ENCODE measurements at places on chromosomes 7 and 10.

GRCh38 chr7:369476-370258 is 79.7 kb downstream of the FOXL3 start:
- no peak for DNase-seq

DNA sequence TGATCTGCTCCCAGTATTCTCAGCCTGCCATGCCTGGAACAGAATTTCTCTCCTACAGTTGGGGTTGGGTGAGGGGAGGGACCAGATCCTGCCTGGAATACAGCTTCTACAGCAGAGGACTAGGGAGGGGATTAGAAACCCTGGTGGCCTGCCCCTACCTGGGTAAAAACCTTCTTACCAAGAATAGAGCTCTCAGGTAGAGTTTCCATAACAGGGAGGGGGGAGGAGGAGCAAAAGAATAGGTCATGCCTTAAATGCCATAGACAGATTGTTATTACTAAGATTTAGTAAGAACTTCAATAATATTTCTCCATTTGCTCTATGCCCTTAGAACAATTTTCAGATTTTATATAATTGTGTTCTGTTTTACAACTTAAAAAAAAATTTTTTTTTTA is 33.5 kb upstream of the TSPAN33 start:
- DNase-seq, result no peak

GRCh38 chr7:80646083-80646865 is 7.8 kb downstream of the CD36 start:
- no peak for DNase-seq

DNA sequence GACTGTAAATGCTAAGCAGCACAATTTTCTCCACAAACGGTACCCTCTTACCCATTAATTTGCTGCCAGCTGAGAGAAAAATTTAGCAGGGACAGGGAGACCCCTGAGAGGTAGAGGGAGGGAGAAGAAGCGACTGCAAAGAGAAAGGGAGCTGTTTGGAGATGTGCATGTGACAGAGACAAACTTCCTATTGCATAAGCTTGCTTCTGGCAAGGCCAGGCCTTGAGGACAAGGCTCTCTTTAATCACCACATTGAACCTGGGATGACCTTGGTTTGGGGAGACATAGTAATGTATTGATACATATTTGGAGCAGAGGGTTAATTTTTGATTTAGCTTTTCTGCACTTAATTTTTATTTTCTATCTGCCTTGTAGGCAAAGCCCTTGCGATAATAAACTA is 31.1 kb upstream of the HIBADH start:
- DNase-seq, result no peak

GRCh38 chr10:51233337-51234100 is 159.2 kb downstream of the PRKG1 start:
- DNase-seq, result no peak

GRCh38 chr7:40331915-40332314 is 197.1 kb downstream of the SUGCT start:
- DNase-seq, result no peak

DNA sequence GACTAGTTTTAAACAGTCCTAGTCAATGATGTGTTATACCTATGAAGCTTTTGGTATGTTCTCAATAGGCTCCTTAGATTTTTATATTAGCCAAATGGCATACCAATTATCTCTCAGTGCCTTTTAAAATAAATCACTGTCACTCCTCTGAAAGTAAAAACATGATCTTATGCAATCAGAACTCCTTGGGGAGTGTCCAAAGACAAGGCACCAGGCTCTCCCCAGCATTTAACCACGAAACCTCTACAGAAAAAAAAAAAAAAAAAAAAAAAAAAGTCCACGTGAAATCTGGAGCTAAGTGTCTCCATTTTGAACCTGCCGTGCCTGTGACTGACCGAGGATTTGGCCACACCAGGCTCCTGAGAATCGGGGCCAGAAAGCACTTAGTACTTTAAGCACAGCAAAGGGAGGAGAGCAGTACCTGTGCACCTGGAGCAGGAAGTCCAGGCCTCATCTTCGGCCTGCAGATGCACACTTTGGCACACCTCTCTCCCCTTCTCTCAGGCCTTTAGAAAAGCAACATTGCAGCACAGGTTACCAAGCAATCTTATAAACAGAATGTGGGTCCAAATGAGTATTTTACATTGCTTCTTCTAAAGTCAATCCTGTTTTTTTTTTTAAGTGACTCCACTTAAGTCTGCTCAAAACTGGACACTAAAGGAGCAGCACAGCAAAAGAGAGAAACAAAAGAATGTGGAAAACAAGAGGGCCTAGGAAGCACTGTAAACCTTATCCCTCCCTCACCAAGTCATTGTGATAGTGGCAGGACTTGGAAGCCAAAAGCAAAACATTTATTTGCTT is 1.5 kb downstream of the FAM13C start:
- DNase-seq, result no peak

DNA sequence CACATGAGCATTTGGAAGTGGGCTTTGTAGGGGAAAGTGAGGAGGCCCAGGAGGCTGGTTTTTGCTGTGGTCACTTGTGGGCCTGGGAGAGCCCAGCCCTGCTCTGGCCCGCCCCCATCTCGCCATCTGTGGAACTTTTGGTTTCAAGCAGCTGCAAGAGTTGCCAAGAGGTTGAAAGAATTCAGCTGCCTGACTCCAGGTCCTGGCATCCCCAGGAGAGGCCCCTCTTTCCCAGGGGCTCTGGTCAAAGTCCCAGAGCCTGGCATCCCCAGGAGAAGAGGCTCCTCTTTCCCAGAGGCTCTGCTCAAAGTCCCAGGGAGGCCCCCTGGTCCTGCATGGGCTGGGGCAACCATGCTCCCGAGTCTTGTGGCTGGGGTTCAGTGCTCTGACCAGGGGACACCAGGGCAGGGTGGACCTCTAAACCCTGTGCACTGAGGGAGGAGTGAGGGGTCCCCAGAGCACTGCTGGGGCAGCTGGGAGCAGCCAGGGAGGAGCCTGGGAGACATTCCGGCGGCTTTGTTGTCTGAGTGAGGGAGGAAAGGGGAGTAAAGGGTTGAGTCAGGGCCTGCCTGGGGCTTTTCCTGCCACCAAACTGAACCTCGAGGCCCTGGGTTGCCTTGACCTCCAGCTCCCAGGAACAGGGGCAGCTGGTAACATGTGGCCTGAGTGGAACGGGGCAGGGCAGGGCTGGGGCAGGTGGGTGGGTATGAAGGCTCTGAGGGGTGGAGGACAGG is 27.7 kb upstream of the CSGALNACT2 start:
- DNase-seq, result no peak

DNA sequence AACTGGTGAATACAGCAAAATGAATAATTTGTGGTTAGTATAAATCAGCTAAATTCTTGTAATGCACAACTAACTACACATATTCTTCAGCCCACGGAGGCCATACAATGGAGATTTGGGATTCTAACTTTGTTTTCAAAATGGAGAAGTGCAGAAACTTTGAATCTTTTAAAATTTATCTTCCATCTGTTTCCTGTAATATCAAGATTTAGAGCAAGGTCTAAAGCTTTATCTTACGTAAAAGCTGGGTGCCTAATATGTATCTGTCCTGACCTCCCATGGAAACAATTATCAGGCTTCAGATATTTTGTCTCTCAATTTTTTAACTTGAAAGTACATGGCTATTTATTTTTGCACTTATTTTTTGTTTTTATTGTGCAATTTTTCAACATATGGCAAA is 5.0 kb upstream of the AHR start:
- DNase-seq, result no peak

DNA sequence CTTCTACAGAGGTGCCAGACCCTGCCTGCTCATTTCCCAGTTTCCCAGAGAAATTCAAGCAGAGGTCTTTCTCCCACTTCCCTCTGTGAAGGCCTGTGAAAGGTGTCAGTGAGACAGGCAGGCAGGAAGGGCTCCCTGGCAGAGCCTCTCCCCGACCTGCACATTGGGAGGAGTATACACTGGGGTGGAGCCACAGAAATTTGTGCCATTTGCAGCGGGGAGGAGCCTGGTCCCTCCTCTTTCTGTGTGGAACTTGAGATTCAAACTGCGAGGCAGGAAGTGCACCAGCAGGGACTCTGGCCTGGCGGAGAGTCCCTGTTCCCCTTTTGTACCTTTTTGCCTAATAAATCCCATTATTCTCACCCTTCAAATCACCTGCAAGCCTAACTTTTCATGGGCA is 54.6 kb upstream of the OPN4 start:
- DNase-seq, result no peak

DNA sequence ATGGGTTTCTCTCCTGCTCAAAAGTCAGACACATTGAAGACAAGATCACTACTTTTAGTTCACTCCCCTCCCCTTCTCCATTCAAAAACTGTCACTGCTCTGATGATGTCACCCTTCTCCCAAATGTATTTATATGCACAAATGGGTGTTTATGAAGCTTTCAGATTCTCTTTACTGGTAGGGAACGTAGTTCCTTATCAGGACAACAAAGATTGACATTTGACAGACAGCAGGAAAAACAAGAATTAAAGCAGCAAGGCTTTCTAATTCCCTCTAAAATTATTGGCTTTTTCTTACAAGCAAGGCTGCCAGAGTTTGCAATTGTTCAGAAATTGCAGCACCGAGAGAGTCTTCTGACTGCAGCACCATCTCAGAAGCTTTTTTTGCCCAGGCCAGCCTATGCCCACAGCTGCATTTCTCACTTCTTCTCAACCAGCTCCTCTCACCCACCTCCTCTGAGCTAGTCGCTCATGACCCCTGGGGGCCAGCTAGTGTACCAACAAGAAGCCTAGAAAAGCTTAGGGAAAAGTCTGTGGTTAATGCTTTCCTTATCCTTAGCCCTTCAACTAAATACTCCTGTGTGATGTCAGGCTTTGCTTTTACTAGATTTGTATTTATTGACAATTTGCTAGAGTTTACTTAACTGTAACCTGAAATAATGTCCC is 265.1 kb downstream of the HTR7 start:
- DNase-seq, result no peak

DNA sequence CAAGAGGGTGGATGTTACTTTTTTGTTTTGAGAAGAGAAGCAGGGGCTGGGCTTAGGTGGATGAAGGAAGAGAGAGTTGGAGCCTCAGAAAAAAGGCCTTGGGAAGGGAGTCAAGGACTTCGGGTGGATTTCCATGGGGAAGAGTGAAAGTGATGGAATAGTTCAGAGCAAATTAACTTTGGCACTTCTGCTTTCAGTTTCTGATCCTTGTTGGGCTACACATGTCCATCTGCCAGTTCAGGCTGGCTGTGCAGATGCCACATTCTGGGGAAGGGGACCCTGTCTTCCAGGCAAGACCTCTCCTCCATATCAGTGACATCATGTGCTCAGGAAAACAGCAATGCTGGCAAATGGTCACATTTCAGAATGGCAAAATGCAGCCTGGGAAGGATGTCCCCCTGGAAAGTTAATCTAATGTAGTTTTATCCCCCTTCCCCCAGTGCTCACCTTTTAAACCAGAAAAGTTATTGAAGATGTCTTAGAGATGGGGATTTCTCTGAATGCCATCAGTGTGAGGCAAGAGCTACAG is 86.0 kb downstream of the WDFY4 start:
- no peak for DNase-seq

- no peak for DNase-seq
Observed at GRCh38 chr10:127157506-127158200, 38.7 kb downstream of the INSYN2A start.

- no peak for DNase-seq
Observed at GRCh38 chr7:2120251-2120660, 112.5 kb downstream of the MAD1L1 start.

- DNase-seq, result no peak
Observed at GRCh38 chr7:15967551-15967950, 281.1 kb upstream of the MEOX2 start.

GRCh38 chr10:97822261-97822687 is 27.4 kb upstream of the GOLGA7B start:
- DNase-seq, result no peak

- no peak for DNase-seq
Observed at GRCh38 chr7:141609576-141609975, 58.4 kb downstream of the AGK start.

- DNase-seq, result no peak
Observed at GRCh38 chr10:126749015-126749655, 78.6 kb upstream of the C10orf90 start.

DNA sequence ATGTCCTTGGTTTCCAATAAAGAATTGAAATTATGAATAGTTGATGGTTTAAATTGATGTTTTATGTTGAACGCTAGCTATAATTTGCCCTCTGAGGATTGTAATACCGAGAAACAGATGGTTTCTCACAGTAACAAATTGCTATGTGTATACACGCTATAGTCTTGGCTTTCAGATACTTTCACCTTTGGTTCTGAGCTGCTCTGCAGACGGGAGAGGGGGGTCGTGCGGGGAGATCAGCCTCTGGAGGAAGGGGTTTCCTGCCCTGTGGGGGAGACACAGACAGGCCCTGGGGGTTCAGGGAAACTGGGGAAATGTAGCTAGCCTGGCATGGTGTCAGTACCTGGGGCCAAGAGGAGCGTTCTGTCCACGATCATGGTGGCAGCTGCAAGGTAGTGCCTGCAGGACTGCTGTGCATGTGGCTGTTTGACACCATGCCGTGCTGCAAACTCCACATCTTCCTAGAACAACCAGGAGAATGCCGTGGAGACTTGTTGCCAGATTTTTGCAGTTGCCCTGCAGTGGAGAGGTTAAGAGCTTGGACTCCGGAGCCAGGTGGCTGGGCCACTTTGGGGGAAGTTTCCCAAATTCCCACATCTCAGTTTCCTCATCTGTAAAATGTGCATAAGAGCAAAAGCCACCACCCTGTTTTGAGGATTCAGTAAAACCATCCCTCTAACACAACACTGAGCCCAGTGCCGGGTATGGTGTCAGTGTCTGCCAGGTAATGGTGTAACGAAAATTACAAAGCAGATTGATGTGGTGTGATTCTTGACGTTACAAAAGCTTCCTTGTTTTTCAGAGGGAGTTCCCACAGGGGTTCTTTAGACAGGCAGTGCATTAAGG is 167.9 kb downstream of the CUX1 start:
- no peak for DNase-seq

GRCh38 chr7:113464096-113464855 is 345.9 kb upstream of the SMIM30 start:
- DNase-seq, result no peak

DNA sequence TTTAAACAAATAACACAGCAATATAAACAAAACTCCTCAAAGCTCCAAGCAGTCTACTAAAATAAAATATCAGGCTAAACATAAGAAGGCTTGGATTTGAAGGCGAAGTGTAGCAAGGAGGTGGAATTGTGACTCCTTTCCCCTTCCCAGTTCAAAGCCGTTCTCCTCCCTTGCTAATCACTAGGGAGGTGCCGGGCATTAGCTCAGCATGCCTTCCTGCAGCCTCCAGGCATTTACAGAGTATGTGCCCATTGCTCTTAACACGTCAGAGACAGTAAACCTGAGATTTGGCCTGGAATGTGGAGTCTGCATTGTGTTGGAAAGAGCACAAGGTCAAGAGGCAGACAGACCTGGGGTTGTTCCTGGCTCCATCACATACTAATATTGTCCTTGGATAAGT is 15.6 kb downstream of the CNNM1 start:
- DNase-seq, result no peak

GRCh38 chr10:117139581-117140524 is 1.8 kb upstream of the VAX1 start:
- DNase-seq, result no peak

GRCh38 chr10:30158325-30158960 is 99.1 kb upstream of the JCAD start:
- no peak for DNase-seq

DNA sequence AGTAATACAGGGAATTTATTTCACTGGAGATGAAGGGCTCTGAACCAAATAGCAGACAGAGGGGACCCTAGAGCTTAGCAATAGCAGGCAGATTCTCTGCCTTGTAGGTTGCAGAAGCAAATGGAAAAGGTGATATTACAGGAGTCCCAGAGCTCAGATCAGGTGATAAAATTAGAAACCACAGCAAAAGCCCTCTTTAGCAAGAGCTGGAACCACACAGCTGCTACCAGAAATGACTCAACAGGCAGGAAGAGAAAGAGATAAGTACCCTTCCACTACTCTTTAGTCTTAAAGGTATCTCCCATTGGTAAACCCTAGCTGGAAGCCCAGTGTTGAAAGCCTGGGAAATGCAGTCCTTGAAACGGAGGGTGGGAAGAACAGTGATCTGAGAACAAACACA is 535.6 kb upstream of the GHITM start:
- no peak for DNase-seq

Data from NCI-H1417 treated with DMSO at 0.1 percent for 48 hours (cell line).